ENCODE measurements at places on chromosomes 7 and 10.

DNA sequence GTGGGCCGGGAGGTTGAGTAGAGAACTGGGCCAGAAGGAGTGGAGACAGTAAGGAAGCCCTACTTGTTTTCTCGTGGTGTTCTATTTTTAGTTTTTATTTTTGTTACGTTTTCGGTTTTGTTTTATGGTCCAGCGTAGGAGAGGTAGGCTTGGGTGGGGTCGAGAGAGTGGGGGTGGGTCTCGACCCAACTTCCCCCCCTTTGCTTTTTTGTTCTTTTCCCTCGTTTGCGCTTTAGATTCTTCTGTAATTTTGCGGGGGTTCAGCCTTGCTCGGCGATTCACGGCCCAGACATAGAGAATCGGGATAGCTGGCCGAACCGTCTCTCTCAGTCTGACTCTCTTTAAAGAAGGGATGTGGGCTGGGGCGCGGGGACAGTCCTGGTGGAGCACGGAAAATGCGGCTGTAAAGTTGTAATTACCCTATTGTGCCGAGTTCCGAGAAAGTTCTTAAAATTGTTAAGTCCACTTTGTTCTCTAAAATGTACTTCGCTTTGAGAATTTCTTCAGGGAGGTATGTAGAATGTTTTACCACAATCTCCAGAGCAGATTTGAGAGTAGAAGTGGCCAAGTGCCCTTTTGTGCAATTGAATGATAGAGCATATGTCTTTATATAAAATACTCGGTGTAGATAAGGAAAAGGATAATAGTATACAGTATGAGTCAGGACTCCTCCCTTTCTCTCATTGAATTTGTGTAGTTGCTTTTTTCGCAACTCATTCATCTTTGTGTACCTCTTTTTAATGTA is 816 bp downstream of the DMTF1 start:
- DNase-seq, result no peak

GRCh38 chr10:89389254-89389653 is 3.2 kb upstream of the IFIT1 start:
- DNase-seq, result no peak

GRCh38 chr10:63313066-63313717 is 152.6 kb downstream of the JMJD1C start:
- DNase-seq, result peak; percentile 12

GRCh38 chr7:48454750-48455192 is 283.5 kb downstream of the ABCA13 start:
- DNase-seq, result no peak

GRCh38 chr7:130940907-130941306 is 206.9 kb upstream of the KLF14 start:
- no peak for DNase-seq

DNA sequence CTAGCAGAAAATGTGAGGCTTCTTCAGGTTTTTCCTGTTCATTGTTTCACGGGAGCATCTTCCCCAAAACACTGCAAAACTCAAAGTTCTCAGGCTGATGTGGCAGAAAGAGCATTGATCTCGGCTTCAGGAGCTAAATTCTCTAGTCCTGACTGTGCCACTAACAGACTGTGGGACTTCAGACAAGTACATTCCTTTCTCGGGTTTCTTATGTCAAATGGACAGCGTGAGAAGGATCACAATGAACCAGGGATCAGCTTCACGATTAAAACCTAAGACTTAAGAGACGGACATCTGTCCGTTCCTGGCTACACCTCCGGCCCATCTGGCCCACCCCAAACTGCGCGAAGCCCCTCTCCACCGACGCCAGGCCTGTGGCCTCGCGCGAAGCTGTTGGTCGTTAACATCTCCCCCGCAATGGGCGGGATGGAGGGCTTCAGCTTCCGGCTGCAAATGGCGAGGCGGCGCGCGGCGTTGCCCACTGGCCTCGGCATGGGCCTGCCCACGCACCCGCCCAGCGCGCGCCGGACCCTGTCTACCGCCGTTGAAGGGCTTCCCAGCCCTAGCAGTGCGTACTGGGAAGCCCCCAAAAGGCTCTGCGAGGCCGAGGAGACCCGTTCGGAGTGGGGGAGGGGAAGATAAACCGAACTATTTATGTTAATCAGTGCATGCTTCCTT is 549 bp upstream of the DDX50 start:
- DNase-seq, result no peak

DNA sequence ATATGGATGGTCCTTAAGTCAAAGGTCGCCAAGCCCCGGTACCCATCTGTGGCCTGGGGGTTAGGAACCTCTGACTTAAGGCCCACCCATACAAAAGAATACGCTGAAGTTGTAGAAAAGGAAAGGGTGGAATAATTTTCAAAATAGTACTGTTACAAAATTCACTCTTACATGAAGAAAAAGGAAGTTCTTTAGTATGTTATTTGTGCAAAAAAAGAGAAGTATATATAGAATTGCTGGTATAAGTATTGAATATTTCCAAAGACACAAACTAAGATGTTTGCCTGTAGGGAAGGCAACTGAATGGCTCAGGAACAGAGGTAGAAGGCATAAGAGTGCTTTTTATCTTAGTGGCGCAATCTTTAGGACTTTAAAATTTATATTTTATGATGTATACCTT is 78.7 kb downstream of the PRLHR start:
- DNase-seq, result no peak

DNA sequence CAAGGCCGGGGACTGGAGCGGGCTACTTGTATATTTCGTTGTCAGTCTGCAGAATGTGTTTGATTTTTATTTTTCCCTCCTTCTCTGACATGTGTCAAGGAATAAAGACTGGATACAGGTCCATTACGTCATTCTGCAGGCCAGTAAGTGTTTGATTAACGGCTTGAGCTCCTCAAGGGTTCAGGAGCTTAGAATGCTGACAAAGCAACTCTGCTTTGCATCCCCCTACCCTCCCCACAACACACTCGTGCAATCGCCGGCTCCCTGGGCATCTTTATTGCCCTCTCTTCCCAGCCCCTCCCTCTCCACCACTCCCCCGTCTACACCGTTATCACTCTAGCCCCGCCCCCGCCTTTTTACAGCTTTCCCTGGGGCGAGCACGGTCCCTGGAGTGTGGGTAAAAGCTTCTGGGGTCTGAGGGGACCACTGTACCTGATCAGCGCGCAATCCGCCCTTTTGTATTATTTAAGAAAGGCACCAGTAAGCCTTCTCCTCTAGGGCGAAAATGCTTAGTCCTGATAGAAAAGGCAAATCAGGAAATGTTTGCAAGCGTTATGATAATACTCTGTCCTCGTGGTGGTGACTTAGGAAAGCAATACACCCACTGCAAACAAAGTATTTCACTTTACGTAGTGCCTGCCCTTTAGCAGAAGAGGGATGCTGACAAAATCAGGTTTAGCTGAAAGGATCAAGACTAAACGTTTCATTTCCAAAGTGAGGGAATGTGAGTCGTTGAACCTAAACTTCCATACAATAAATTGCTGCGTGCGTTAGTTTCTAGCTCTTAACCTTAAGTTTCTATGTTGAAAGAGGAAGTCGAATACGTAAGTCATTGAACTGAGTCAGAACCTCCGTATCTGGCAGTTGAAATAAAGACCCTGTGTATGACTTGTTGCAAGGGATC is 1.4 kb upstream of the CREB5 start:
- no peak for DNase-seq

GRCh38 chr7:27547401-27547800 is 115.3 kb downstream of the HIBADH start:
- no peak for DNase-seq

GRCh38 chr7:28854750-28855074 is 103.4 kb downstream of the TRIL start:
- no peak for DNase-seq

DNA sequence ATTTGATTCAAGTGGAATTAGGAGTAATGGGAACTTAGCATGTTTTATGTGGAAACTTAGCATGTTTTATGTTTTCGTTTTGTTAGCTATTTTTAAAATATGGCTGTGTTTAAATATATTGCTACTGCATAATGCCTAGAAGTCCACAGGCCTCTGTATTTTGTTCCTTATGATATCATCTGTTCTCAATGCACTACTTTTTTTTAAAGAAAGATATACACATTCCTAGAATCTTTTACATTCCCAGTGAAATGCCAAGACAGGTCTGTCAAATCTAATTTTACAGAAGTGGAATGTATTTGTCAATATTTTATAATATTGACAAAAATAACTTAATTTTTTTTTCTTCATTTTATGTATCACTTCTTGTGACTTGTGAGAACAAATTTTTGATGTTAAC is 51.6 kb downstream of the ST7 start:
- no peak for DNase-seq

- DNase-seq, result peak; percentile 9
Measured at GRCh38 chr7:111499027-111499426, 63.3 kb downstream of the IMMP2L start.

DNA sequence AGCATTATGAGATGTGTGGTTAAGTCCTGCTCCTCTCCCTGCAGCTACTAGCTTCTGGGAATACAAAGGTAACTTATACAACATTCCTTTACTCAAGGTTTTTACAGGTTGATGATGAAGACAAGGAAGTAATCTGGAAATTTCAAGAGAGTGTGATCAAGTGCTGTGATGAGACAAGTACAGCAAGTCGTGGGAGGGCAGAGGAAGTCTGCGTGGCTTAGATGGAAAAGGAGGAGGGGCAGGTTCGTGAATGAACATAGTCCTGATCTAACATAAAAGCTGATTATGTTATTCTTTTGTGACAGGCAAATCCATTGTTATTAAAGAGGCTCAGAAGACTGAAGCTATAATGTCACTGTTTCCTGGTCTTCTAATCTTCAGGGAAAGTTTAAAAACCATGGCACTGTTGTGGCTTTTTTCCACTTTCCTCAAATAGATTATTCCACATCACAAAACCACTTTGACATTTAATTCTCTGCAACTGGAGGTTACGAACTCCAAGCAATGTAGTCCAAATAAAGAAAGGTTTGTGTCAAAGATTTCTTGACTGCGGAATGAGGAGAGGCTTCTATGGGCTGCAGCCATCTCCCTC is 84.1 kb downstream of the CPXM2 start:
- DNase-seq, result no peak

- DNase-seq, result no peak
Measured at GRCh38 chr7:92925876-92926696, 89.7 kb upstream of the CDK6 start.

DNA sequence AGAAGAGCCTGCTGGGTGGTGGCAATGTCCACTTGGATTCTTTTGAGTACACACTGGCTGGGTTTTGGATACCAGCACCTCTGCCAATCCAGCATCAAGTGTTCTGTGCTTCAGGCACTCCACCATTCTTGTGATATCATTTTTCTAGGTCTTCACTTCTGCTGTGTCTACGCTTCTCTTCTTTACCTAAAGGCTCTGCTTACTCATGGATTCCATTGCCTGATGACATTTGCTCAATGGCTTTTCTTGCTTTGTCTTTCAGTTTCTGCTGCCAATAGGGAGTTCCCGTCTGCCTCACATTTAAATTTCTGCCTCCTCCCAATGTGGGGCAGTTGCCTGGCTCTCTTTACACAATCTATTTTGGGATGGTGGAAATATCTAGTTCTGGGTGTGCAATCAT is 12.7 kb upstream of the PAPSS2 start:
- no peak for DNase-seq

- DNase-seq, result no peak
Measured at GRCh38 chr10:61901829-61902444, 438 bp downstream of the ARID5B start.

- DNase-seq, result no peak
Measured at GRCh38 chr7:13702251-13702650, 287.2 kb downstream of the ETV1 start.

DNA sequence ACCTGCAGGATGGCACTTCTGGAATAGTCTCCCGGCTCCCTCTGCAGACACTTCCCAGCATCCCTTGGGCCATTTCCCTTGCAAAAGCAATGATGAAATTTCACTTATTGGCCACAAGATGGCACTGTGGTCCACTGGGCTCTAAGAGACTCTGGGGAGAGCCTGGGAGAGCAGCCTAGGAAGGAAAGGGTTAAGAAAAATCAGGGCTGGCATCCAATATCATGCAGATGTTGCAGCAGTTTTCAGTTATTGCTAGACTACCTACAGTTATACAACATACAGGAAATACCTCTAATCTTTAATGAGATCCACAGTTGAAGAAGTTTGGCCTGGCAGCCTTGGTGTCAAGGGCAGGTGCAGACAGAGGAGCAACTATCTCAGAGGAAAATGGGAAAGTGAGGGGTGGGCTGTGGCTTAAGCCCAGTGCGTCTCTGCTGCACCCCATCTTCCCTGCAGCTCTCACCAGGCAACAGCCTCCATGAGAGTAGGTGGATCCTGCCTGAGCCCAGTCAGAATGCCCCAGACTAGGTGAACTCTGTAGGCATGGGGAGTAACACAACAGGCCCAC is 100.2 kb upstream of the PRSS58 start:
- peak; percentile 62 for DNase-seq

DNA sequence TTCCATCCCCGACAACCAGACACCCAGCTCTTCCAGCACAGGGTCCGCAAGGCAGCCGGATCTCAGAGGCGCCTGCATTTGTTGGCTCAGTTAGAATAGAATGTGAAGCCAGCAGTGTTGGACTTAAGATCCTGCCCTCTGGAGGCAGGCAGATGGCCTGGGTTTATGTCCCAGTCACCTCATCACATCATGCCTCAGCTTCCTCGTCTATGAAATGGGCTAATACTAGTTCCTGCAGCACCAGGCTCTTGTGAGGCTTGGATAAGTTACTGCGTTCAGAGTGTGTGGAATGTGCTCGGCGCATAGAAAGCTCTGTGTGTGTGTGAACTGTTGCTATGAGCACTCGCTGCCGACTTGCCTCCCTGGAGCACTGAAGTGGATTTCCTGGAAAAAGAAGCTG is 202.5 kb upstream of the GPR26 start:
- DNase-seq, result no peak

DNA sequence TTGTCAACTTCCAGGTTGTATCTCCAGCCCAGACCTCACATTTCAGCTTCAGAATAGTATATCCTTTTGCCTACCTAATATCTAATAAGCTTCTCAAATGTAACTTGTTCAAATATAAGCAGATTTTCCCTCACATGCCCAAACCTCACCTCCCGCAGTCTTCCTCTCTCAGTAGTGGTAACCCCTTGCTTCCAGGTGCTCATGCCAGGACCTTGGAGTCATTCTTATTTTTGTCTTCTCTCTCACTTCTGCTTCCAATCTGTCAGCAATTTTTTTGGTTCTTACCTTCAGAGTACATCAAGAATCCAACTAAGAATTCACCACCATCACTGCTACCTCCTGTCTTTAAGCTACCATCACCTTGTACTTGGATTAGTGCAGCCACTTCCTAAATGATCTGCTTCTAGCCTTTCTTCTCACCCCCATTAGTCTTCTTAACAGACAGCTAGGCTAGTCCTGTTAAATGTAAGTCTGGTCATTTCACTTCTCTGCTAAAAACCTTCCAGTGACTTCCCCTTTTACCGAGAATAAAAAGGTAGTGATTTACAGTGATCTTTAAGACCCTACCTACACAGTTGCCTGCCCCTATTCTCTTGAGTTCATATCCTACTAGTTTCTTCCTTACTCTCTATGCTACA is 14.0 kb downstream of the ANKIB1 start:
- no peak for DNase-seq

DNA sequence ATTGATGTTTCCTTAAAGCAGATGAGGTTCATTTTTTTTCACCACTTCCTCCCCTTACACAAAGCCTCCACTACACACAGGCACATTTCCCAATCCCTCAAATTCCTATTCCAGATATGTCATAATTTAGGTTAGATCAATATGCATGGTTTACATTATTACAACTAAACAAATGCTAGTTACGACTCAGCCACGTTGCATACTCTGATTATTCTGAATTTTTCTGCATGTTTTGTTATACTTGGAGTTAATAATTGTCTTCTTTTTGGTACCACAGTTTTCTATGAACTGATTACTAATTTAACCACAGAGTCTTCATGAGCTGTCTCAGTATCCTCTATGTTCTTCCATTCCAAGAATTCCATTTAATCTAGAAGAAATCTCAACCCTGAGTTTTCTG is 4.4 kb upstream of the BICC1 start:
- DNase-seq, result no peak

GRCh38 chr10:116697816-116698215 is 44.5 kb downstream of the HSPA12A start:
- no peak for DNase-seq
